ENCODE measurements at places on chromosomes 2 and 18.

- no peak for DNase-seq
Measured at GRCh38 chr2:45040786-45041185, 31.5 kb upstream of the SIX2 start.

- DNase-seq, result no peak
Measured at GRCh38 chr2:216001216-216002100, 11.9 kb downstream of the MREG start.

DNA sequence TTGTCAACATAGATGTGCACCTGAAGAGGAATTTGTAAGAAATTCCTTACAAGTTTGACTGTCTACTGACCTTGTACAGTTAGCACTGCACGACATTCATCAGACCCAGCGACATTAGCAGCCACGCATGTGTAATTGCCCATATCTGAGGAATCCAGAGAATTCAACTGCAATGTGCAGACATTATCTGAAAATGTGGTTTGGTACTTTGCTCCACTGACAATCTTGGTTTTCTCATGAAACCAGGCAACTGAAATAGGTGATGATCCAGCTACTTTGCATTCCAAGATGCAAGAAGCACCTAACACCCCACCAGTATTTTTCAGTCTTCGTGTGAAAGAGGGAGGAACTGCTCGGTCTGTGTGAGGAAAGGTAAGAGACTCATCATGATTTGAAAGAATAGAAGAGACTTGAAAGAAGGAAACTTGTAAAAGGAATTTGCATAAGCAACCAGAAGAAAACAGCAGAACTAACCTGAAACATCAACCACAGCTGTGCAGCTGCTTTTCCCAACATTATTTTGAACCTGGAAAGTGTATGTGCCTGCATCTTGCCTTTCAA is 83.4 kb downstream of the TTN start:
- DNase-seq, result no peak

DNA sequence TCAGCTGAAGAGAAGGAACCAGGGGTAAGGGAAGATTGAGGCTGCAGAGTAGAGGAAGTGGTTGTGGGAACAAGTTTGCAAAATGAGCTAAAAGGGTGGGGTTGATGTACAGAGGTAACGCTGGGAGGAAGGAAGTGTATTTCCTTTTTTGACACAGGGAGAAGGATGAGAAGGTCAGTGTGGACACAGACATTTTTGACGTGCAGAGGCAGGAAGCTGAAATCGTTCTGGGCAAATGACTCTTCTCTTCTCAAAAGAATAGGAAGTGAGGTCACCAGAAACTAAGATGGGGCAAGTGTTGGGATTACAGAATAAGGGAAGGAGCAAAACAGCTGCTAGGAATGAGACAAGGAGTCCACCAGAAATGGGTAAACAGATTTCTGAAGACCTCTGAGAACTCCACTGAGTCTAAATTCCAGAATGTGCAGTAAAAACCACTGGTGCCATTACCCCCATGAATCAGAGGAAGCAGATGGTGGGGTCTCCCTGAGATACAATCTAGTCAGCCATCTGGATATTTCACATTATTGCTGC is 20.0 kb upstream of the RNF149 start:
- peak; percentile 78 for DNase-seq

- no peak for DNase-seq
Measured at GRCh38 chr18:78696698-78697435, 282.8 kb upstream of the SALL3 start.

GRCh38 chr2:127625572-127625951 is 20.4 kb upstream of the GPR17 start:
- DNase-seq, result no peak

GRCh38 chr2:66438891-66439811 is 4.2 kb downstream of the MEIS1 start:
- DNase-seq, result no peak

GRCh38 chr2:192381082-192381481 is 186.3 kb upstream of the TMEFF2 start:
- no peak for DNase-seq

- no peak for DNase-seq
Measured at GRCh38 chr2:48383036-48383435, 146.9 kb upstream of the STON1 start.

DNA sequence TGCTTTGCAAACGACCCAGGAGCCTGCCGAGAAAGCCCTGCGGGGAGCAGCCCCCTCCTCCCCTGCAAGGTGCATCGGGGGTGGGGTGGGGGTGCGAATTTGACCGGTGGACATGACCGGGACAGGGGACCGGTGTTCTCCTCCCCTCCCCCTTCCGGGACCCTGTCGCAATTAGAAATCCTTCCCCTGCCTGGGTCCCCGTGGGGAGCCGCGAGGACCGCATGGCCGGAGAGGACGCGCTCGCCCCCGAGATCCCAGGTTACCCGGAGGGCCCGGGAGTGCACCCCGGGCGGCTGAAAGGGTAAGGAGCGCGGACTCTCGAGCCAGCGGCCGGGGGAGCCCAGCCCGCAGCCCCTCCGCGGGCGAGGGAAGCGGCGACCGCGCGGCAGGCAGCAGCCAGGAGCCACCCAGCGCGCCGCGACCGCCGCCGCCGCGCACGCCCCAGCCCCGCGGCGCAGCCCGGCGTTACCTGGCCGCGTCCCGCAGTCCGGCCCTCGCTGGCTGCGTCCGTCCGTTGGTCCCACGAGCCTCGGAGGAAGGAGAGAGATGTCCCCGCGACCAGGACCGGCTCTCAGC is 482 bp downstream of the DLGAP1 start:
- no peak for DNase-seq
